Stimulated activated CD4-positive, alpha-beta T cell treated with anti-CD3 and anti-CD28 coated beads, Interleukin-1b, Interleukin-23, amount 100 ng/mL, for 48 hours (primary cell): ENCODE measurements at places on chromosomes 7 and 10.

DNA sequence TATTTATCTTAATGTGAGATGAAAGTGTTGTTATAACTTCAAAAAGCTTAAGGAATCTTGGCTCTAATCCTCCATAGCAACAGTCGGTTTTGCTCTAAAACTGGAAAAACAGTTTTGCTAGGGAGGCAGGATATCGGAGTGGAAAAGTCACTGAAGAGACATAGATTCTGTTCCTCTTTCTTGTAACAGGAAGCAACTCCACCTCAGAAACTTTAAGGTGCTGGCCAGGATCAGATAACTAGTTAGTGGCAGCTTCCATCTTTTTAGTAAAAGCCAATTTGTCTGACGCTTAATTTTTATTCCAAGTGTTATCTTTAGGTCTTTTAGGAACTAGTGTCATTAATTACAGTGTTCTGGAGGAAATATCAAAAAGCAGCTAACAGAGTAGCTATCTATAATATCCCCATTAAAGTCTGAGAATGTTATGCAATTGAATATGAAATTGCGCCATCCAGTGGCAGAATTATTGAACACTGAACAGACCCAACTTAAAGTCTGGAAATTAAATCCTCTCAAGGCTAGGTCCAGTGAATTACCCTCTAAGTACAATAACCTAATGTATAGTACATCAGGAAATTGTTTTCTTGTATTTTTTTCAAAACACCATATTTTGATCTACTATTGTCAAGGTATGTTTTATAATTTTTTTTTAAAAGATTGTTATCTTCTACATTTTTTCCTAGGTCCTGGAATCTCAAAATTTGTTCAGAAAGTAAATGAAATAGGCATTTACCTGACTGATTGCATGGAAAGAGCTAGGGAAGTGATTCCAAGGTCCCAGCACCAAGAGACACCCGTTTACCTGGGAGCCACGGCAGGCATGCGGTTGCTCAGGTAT is 65.9 kb upstream of the CC2D2B start:
- no peak for DNase-seq

DNA sequence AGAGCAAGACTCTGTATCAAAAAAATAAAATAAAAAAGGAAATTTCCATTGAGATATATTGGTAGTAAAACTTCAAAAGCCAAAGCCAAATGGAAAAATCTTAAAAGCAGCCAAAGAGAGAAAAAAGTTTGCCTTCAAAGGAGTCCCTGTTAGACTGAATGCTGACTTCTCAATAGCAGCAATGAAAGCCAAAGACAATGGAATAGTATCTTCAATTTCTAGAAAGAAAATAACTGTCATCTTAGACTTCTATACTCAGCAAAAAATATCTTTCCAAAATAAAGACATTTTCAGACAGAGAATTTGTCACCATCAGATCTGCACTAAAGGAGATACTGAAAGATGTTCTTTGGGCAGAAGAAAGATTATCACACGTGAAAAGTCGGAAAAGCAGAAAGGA is 14.3 kb upstream of the OIT3 start:
- no peak for DNase-seq

DNA sequence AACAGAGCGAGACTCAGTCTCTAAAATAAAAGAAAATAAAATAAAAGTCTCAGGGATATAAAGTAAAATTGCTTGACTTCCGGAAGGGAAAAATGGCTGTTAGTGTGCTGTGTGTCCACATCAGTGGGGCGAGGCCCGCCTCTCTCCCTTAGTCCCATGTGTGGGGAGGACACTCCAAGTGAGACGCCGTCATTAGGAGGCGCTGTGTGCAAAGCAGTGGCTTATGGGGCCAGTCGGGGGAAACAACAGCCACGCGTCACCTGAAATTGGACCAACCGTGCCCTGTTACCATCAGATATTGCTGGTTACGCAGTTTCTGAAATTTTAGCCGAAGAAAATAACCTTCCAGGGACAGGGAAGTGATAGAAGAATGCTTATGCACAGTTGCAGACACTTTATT is 15.8 kb downstream of the SFXN4 start:
- no peak for DNase-seq

DNA sequence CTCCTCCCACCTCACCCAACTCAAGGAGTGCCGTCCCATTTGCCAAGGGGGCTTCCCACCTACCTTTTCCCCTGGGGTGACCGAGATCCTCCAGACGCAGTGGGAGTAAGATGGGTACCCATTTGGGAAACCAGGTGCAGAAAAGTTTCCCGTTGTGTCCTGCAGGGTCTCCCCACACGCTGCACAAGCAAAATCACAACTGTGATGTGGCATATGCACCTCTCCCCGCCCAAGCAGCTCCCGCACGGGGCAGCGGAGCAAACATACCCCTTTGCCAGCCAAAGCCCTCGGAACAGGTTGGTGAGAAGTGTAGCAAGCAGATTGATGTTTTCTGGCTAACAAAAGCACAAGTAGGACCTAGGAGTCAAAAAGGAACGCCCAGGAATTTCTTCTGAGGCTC is 51.5 kb upstream of the OPALIN start:
- DNase-seq: no peak

DNA sequence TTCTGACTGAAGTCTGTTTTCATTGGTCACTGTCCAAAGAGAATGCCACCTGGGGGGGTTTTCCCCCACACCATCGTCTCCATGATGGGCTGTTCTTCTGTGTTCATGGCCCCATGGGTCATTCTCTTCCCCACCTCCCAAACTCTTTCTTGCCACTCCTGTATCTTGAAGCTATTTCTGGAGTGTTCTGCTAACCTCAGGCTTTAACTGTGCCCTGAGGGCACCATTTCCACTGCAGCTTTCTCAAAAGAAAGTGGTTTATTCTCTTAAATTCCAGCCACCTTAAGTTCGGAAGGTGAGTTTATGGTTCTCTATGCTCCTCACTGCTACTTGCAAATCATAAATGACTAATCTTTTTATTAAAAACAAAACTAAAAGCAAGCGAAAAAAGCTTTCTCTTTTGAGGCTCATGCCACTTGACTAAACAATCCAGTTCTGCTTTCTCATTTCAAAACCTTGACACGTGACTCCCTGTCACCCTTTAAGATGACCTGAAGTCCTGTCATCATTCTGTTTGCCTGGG is 7.4 kb upstream of the APBB1IP start:
- peak; percentile 24 for DNase-seq

- no peak for DNase-seq
These were observed 9.1 kb downstream of the MDFIC start for GRCh38 chr7:114930829-114931655.

GRCh38 chr10:102759497-102760210 is 15.9 kb downstream of the WBP1L start:
- DNase-seq: no peak

DNA sequence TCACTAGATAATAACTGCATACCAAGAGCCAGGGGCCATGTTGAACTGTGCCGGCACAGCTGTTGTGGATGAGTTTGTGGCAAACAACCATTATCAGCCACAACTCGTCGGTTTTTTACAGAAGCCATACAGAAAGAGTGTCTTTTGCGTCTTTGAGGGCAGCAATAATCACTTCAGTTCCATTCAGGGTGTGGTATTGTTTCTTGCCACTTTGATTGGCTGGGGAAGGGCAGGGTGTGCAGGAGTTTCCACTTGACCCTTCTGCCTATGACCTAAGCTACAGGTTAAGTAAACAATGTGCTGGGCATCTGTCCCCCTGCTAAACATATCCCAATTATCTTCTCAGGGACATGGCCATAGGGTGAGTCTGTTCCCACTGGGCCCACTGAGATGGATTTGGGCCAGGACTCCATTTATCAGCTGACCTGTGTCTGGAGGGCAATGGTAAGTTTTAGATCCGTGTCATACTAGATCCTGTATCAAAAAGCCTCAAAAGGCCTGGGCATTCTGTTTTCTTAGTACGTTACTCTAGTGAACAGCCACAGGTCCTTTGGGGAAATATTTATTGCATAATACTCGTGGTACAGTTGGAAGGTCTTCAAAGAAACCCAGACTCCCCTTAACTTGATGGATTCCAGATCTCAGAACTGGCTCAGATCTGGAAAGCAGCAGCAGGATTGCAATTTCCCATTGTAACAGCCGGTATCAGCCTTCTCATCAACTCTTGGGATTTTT is 15.9 kb downstream of the ZNF3 start:
- no peak for DNase-seq

DNA sequence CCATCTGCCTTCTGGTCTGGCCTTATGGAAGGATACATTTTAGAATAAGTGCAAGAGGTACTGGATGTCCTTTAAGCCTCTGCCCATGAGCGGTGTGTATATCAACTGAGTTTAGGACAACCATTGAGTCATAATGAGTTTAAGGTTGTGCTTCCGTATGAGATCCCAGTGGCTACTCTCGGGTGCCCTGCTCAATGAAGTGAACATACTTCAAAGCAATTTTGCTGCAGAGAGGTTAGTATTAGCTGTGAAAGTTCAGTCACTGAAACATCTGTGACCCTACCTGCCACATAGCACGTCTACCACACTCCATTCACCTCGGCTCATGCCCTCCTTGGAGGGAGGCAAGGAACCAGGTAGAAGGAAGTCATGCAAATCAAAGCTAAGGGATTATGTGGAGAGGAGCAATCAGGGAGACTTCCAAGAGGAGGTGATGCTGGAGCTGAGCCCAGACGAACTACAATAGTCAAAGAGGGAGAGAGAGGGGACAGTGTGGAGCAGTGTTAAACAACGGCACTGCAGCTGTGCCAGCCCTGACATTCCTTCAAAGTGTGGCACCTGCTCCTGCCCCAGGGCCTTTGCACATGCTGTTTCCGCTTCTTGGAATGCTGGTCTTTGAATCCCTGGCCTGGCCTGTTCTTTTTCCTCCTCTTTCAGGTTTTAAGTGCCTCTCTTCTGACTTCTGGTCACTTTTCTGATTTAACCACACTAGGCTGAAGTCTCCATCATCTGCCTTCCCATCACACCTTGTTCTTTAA is 25.4 kb downstream of the BTBD16 start:
- DNase-seq: no peak

- no peak for DNase-seq
These were observed 141.7 kb downstream of the AUTS2 start for GRCh38 chr7:69739931-69740431.

DNA sequence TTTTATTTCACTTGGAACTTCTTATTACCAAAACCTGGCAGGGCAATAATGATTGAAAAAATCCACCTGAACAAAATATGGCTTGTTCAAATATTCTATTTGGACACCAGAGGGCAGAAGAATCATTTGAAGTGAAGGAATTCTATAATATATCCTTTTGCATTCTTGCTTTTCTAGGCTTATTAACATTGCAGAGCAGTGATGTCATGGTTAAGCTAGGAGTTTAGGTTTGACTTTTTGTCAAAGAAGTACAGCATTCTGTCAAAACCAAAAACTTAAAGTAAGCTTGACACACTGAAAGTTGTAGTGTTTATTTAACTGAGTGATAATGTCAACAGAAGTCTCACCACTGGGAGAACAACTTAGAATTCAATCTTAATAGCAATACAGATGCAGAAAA is 156.0 kb downstream of the SEMA3D start:
- DNase-seq: no peak

- no peak for DNase-seq
These were observed 127.1 kb downstream of the NXPH1 start for GRCh38 chr7:8560501-8560900.

GRCh38 chr10:112526139-112526538 is 79.1 kb downstream of the VTI1A start:
- no peak for DNase-seq

- DNase-seq: no peak
These were observed 75.8 kb downstream of the NKX6-2 start for GRCh38 chr10:132710036-132710686.

DNA sequence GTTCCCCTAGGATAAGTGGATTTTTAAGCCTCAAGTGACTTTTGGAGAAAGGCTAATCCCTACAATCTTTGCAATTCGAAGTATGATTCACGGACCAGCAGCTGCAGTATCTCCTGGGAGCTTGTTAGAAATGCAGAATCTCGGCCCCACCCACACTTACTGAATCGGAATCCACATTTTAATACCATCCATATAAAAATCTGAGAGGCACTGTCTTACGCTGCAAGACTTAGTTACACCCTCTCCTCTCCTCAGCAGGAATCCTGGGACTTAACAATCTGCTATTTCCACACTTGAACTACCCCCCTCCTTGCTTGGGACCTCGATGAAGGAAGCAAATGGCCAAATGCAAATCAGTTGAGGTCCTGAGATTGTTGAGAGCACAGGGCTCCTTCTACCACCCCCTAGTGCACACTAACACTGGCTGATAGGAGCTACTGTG is 21.0 kb downstream of the ITPRIP start:
- DNase-seq: no peak

DNA sequence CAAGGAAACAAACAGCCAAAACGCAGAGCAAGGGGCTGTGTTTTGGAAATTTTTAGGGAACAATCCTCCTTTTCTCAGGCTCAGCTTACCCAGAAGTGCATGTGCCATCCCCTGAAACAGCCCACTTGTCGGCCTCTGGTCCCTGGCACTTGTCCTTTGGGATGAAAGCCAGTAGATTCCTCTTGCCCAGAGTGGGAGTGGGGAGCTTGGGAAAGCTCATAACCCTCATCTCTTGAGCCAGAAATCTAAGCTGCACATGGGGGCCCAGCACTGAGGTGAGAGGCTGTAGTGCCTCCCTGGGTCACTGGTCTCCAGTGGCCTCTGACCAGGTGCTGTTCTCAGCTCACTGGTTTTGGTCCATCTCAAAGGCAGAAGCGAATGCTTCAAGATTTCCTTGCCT is 150.3 kb downstream of the RNF216 start:
- DNase-seq: no peak

DNA sequence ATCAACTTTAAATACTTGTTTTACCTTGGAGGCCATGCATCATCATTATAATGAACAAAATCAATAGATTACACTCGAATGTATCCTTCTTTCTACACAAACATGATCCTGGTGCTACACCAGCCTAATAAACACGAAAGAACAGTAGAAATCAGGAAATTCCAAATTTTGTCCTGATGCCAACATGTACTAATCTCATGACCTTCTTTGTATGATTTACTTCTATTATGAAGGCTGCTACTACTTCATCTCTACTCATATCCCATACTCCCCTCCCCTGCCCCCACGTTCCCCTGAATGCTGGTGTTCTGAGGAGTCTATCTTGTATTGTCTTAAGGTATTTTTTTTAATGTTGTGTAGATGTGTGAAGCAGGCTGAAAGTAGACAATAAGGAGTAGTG is 315.0 kb downstream of the CACNA2D1 start:
- DNase-seq: no peak

DNA sequence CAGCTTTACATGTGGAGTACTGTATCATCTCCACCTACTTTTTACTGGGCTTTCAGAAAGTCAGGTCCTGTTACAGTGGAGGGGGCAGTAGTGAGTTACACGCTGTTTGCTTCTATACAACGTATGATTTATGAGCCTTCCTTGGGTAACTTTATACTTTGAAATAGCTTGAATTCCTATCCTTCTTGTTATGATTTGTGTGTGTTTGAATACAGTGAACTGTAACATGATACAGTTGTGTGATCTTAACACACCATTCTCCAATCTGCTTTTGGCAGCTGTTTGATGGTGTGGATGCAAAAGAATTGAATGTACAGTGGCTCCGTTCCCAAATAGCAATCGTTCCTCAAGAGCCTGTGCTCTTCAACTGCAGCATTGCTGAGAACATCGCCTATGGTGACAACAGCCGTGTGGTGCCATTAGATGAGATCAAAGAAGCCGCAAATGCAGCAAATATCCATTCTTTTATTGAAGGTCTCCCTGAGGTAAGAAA is 41.7 kb downstream of the SP8 start:
- no peak for DNase-seq
